Upper lobe of right lung (tissue), 1 donor: ENCODE measurements at places on chromosomes 5 and 9. TPM values are rescaled to one million over a fixed set of nuclear protein-coding genes. Genes with fewer than 3 reads are reported as not detected.

- no peak for DNase-seq
Observed at GRCh38 chr9:124863371-124863871, 1.5 kb downstream of the ARPC5L start.

DNA sequence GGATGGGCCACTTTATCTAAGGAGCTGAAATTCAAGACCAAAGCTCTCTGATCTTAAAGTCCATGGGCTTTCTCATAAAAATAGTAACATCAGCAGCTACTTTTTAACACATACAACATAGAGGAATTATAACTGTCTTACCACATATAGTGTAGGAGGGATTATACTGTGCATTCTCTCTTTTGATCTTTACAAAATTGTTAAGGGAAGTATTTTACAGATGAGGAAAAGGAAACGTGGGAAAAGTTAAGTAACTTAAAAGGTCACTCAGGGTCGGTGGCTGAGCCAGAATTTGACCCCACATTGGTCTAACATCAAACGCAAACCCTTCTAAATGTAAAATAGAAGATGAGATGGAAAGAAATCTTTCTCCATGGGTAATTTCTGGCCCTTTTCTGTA, 38.4 kb downstream of the ZNF608 start:
- no peak for DNase-seq

DNA sequence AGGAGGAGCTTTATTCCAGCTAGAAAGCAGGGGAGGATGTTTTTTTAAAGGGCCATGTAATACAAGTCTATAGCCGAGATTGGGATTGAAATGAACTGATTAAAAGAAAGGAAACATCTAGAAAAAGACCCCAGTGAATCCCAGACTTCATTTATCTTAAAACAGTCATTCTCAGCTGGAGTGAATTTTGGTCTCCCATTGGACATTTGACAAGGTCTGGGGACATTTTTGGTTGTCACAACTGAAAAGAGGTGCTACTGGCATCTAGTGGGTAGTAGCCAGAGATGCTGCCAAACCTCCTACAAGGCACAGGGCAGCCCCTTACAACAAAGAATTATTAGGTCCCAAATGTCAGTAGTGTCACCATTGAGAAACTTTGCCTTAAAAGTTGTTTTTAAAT, 16.3 kb upstream of the SPINK4 start:
- DNase-seq, result no peak

- no peak for DNase-seq
Observed at GRCh38 chr9:95073918-95074317, 243.6 kb downstream of the FANCC start.

- no peak for DNase-seq
Observed at GRCh38 chr5:177099422-177100093, 12.8 kb downstream of the FGFR4 start.

- DNase-seq, result no peak
Observed at GRCh38 chr9:463455-464171, 248.9 kb downstream of the DOCK8 start.

GRCh38 chr9:120410925-120411501, 169.0 kb downstream of the CDK5RAP2 start:
- no peak for DNase-seq

Gene SPATA31A3
- total RNA-seq, result not detected

DNA sequence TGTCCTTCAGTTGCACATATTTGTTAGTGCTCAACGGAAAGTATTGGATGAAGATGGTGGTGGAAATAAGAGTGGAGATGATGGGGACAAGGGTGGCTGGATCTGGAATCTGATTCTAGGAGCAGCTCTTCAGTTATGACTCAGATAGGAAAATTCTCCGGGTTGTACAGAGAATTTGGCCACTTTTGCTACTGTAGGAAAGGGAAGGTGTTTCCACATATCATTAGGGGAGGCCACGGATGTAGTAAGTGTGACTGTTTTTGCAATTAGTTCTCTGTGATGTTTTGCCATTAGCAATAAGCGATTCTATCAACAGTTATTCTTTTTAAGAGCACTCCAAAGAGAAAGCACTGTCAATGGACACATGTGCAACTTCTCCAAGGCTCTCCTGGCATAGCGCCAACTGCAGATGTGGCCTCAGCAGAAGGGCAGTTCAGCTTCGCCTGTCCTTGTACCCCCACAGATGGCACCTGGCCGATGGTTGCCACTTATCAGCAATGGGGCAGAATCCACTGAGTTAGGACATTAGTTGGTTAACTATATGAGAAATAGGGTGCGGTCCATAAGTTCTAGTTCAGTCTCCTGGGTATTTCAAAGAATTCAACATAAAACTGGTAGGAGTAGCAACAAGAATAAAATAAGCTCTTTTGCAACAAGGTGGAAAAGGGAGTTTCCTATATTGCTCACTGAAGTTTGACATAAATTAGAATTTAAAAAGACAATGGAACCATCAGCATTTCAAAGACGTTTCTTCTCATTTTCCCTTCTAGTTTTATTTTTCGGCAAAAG, 96.3 kb downstream of the ARSB start:
- DNase-seq, result no peak

- no peak for DNase-seq
Observed at GRCh38 chr9:15329539-15330109, 22.6 kb upstream of the TTC39B start.

Gene PCDHAC2
- total RNA-seq, result 10.0 TPM

- DNase-seq, result no peak
Observed at GRCh38 chr5:39654715-39655114, 229.9 kb upstream of the DAB2 start.

- no peak for DNase-seq
Observed at GRCh38 chr5:44933686-44934085, 124.9 kb downstream of the MRPS30 start.

DNA sequence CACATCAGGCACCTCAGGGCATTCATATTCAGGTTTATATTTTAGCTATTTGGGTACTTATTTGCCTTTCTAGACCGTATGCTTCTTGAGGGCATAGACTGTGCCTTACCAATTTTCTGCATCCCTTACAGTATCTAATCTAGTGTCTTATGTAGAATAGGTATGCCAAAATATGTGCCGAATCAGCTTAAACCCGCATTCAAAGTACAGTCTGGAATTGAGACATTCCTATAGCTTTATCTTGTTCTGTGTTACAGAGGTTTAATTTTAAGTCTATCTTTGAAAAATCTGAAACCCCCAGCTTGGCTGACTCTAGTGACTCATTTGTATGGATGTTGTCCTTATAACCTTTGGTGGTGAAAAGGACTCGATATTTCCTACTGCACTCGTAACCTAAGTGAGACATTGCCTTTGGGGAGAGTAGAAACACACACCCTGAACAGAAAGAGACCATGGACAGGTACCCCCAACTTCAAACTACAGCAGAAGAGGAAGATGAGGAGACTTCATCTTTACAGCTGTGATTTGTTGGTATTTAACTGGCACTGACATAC, 27.0 kb upstream of the TMOD1 start:
- DNase-seq, result no peak

- DNase-seq, result no peak
Observed at GRCh38 chr5:155290937-155291336, 277.4 kb downstream of the KIF4B start.

DNA sequence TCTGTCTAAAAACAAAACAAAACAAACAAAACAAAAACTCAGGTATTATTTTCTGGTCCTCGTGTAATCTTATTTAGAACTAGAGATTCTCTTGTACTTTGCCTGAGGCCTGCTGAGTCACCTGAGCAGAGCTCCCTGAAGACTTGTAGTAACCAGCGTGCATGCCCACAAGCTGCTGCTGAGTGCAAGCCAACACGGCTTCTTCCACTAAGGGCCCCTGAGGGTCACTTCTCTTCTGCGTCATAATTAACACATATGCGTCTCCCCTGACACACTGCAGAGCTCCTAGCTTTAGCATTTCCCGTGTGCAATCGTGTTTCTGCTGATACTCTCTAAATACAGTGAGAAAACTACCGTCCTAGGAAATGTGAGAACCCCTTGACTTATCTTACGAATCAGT, 10.9 kb upstream of the NDFIP1 start:
- no peak for DNase-seq

DNA sequence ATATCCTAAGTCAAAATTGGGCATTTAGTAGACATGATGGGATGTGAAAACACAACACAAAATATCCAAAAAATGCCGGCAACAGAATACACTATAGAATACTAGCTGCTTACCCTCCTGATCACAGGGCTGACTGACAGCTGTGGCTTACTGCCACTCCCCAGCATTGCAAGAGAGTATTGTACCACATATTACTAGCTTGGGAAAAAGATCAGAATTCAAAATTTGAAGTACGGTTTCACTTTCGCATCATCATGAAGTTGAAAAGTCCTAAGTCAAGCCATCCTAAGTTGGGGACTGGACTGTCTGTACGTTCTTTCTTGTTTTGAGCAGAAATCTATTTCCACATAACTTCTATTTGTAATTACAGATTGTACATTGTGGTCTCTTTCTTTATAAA, 851.4 kb downstream of the MAT2B start:
- DNase-seq, result no peak

DNA sequence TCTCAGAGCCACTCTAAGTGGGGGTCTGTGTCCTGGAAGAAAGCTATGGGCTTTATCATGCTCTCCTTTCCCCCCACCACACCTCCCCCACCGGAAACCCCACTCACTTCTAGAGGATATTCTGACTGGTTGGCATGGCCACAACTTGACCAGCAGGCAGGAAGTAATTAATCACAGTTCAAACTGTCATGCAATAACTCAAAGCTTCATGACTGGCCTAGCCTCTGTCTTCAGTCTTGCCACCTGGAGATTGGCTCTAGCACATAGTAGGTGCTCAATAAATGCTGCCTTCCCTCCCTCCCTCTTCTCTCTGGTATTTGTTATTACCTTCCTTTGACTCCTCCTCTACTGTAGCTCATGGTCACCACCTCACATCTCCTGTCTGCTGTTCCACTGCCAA, 124.7 kb downstream of the GABBR2 start:
- DNase-seq, result no peak

Gene MCCC2
- total RNA-seq, result 39.9 TPM

Gene ANKH
- 67.2 TPM for total RNA-seq

GRCh38 chr9:111997831-111998230, 101.2 kb downstream of the UGCG start:
- DNase-seq, result no peak

DNA sequence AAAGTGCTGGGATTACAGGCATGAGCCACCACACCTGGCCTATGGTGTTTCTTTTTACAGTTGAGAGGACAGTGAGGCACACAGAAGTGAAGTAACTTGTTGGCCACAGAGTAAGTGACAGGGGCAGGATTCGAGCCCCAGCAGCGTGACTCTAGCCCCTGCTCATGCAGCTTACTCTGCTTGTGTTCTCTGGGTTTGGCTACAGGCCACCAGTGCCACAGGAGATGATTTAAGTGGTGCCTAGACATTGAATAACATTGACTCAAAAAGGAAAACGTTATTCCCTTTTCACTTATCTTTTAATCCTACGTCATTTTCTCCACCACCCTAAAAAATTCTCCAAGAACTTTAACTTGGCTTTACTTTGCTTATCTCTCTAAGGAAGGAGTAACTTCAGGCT, 61.4 kb downstream of the SNX24 start:
- DNase-seq, result no peak

DNA sequence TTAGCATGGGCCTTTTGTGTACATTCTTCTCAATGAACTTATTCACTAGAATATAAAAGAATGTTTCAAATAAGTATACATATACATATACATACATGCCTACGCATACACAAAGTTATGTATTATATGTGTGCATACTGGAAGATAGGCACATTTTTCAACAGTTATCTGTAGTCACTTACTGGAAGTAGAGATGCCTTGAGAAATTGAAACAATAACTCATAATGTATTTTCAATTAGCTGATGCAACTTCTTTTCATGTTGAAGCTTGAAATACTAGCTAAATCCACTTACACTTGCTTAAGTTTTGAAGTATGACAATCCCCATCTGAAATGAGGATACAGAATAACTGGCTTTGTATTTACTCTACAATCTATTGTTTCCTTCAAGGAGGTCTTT, 469.0 kb upstream of the PTGER4 start:
- DNase-seq, result no peak

Gene KCNV2
- not detected for total RNA-seq

- peak; percentile 47 for DNase-seq
Observed at GRCh38 chr5:1754531-1755220, 45.0 kb downstream of the MRPL36 start.

DNA sequence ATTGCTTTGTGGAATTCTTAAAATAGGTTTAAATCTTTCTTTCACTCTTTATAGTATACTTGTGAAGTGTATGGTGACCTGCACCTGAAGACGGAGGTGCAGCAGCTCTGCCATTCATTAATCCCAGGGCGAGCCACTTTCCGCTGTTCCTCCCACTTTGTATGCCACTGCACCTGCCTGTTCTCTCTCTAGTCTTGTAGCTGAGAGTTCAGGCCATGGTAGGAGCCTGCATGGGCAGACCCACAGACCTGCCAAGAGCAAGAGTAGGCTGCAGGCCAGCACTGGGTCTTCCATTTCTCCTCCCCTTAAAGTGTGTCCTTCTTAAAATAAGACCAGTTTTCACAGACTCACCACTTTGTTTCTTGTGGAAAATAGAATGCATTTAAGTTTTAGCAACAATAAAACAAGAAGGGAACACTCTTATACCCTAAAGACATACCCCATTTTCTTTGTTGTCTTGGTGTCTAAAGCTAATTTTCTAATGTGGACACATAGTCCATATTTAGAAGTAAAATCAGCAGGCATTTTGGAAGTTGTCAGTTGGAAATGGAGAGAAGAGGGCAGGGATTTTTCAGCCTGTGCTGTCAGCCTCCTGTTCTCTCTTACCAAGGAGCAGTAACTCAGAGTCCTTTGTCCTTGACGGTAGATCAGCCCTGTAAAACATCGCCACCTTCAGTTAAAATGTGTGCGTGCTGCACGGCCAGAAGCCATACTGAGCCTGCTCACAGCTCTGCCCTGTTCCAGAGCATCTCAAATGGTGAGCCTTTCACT, 103.2 kb downstream of the SNCAIP start:
- DNase-seq, result no peak

Gene PCDH12
- 17.0 TPM for total RNA-seq

Gene TTC16
- 0.41 TPM for total RNA-seq

DNA sequence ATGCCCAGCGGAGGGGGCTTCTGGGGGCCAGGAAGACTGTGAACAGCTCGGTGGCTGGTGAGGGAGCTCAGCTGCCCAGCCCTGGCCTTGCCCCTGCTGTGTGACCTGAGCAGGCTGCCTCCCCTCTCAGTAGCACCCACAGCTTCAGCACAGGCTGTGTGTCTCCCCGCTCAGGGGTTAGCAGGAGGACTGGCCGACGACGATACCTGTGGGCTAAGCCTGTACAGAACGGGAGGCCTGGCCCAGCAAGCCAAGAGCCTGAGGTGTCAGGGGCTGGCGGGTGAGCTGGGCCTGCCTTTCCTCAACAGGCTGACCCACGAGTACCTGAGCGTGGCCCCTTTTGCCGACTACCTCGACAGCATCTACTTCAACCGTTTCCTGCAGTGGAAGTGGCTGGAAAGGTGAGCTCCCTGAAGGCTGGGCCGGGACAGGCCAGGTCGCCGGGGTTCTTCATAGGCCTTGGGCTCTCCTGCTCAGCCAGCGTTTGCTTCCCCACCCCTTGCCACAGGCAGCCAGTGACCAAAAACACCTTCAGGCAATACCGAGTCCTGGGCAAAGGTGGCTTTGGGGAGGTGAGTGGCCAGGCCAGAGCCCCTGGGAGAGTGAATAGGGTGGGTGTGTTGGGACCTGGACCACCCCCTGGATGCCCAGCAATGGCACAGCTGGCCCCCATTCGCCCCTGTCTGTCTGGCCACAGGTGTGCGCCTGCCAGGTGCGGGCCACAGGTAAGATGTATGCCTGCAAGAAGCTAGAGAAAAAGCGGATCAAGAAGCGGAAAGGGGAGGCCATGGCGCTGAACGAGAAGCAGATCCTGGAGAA, 6.6 kb downstream of the GRK6 start:
- DNase-seq, result peak; percentile 56
